ENCODE measurements at places on chromosomes 3 and 15. TPM values are rescaled to one million over a fixed set of nuclear protein-coding genes. Genes with fewer than 3 reads are reported as not detected.

GRCh38 chr15:61974118-61974517 is 86.1 kb downstream of the VPS13C start:
- no peak for DNase-seq

- DNase-seq = no peak
Observed at GRCh38 chr15:63463036-63463435, 41.4 kb upstream of the USP3 start.

- DNase-seq = peak; percentile 45
Observed at GRCh38 chr15:36844534-36844998, 255.8 kb downstream of the MEIS2 start.

DNA sequence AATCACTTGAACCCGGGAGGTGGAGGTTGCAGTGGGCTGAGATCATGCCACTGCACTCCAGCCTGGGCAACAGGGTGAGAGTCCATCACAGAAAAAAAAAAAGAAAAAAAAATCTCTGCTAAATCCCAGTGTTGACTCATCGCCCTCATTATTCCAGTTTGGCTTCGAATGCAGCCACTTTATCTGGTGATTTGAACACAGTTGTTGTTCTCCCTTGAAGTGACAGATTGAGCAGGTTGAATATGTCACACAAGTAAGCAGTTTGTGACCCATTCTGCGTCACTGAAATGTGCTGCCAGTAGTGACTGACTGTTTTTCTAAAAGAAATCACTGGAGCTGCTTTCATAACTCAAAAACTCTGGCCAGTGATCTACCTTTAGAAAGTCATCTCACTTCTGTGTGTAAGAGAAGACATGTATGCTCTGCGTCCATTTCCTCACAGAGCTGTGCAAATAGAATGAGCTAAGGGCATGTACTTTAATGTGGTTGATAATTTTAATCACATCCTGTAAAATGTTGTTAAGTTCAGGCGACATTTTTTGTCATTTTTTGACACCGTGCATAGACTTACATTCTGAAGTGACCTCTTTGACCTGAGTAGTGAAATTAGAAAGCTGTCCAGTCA is 12.5 kb downstream of the DOCK3 start:
- no peak for DNase-seq

- DNase-seq = no peak
Observed at GRCh38 chr15:40723919-40724318, 28.9 kb downstream of the RAD51 start.

DNA sequence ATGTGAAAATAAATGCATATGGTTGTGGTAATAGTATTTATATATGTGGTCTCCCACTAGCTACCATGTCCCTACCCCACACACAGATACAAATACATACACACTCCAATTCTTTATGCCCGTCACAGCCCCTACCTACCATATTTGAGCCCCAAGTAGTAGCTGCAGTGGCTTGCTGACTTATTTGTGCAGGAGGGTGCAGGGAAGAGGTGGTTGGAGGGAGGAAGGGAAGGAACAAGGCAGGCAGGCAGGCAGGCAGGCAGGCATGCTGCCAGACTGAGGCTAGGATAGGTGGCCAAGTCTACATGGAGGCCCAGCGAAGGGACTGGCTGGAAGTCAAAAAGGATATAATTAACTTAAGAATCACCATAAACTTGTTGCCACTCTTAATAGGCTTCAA is 82.9 kb downstream of the SCN11A start:
- no peak for DNase-seq

- DNase-seq = no peak
Observed at GRCh38 chr15:33064878-33065277, 129.6 kb downstream of the FMN1 start.

DNA sequence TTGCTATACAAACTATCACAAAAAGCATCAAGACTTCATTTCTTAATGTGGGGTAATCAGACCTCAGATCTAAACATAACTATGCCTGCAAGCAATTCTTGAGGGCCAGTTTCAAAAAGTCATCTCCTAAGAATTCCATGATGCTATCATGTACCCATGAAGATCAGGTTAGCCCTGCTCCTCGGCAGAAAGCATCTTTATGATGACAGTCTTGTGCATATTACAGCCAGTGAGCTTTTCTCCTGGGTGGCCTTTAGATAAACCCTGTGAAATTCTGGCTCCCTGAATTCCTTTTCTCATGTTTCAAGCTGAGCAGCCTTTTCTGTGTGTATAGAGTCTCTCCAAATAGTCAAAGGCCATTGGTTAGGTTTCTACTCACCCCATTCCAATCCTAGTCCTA is 201.9 kb upstream of the MCTP2 start:
- DNase-seq = peak; percentile 38

- DNase-seq = no peak
Observed at GRCh38 chr3:120162400-120162799, 68.2 kb upstream of the GSK3B start.

DNA sequence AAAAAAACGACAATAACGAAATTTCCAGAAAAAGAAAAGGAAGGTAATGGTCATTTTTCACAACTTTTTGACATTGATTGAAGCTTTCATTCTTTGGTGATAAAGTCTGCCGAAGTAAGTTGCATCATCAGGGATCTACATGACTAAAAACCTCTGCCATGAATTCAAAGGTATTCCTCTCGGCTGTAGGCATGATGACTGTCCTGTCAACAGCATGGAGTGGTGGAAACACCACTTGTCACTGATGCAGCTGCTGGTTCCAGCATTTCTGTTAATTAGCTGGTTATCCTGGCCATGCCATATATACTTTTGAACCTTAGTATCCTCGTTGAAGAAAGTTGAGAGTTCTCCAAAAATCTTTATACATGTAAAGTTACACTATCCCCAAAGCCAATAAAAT is 859.0 kb upstream of the ARPP21 start:
- DNase-seq = no peak

DNA sequence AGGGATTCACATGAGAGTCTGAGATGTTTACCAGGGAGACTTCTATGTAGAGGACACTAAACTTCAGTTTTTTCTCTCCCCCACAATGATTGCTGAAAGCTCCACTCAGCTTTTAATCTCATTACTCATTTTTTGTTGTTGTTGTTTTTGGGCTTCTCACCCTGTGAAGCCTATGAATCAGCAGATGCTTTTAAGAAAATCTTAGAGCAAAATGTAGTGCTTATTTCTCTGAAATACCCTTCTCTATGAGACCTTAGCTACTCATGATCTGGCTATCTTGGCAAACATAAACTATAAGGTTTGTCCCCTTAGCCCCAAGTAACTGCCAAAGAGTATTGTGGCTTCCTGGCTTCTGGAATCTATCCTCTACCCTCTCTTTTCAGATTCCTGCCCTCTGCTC is 537.3 kb downstream of the OCA2 start:
- DNase-seq = no peak

GRCh38 chr3:105030211-105030610 is 336.5 kb upstream of the ALCAM start:
- DNase-seq = no peak

DNA sequence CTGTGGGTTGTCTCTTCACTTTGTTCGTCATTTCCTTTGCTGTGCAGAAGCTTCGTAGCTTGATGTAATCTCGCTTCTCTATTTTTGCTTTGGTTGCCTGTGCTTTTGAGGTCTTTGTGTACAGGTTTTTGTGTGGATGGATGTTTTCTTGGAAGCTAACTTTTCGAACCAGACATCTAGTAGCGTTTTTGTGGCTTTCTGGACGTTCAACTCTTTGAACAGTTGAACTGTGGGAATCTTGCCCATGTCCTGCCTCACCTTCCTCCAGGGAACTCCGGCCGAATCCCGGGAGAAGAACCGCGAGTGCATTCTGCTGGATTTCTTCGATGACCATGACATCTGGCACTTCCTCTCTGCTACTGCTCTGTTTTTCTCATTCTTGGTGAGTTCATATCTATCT is 70.6 kb downstream of the USF3 start:
- no peak for DNase-seq

DNA sequence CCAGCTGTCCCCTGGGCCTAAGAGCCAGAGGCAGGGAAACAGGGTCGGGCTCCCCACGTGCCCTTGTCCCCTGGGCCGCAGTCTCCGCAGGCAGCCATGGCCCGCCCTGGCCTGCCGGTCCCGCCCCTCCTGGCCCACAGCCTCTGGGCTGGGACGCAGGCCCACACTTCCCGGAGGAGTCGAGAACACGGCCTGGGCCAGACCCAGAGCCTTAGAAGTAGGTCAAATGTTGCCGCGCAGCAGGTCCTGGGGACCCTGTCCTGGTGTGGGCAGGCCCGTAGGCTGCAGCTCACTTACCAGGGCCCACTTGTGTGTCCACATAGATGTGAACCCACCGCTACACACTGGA is 4.3 kb upstream of the MYL3 start:
- DNase-seq = peak; percentile 75

- DNase-seq = no peak
Observed at GRCh38 chr15:26087395-26087794, 224.3 kb upstream of the ATP10A start.

GRCh38 chr15:34883042-34883441 is 86.5 kb downstream of the AQR start:
- DNase-seq = no peak

GRCh38 chr3:45911511-45912226 is 25.3 kb downstream of the CCR9 start:
- DNase-seq = no peak

DNA sequence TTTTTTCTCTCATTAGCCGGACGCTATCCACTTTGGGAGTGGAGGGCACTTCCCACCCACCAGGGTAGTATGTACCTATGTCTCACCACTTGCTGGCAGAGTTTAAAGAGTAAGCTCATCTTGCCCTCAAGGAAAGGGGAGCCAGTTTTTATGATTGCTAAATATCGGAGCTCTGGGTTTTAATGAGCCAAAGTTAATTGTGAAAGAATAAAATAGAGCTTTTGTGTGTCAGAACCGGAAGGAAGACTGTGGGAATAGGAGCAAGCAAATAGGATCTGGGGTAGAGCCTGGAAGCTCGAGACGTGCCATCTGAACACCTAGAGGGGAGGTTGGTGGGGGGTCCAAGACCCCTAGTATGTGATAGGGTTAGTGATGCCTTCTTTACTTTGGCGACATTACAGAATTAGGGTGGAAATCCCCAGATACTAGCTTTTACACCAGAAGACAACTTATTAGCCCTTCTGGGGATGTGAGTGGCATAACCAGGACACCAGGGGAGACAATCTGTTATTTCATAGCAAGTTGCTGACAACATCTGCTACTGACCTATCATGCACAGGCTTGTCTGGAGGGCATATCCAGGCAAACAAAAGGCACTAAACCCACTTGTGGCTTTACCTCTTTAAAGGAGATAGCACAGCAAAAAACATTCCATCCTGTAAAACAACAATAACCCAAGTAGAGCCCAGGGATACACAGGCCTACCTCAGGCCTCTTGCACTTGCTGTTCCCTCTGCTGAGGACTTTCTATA is 333.8 kb downstream of the ZNF621 start:
- no peak for DNase-seq

The GJD2 gene
- total RNA-seq = 5.1 TPM

The LRRIQ4 gene
- not detected for total RNA-seq

The ACKR2 gene
- total RNA-seq = 10.4 TPM

The WDR72 gene
- total RNA-seq = 5.1 TPM

The CCDC39 gene
- not detected for total RNA-seq
